Astrocyte of the hippocampus (primary cell): ENCODE measurements at places on chromosomes 3 and 15.
A peak's percentile ranks its signal among the peaks of the same experiment; 100 is the strongest.

GRCh38 chr3:190016966-190017365 is 103.7 kb downstream of the P3H2 start:
- no peak for DNase-seq

DNA sequence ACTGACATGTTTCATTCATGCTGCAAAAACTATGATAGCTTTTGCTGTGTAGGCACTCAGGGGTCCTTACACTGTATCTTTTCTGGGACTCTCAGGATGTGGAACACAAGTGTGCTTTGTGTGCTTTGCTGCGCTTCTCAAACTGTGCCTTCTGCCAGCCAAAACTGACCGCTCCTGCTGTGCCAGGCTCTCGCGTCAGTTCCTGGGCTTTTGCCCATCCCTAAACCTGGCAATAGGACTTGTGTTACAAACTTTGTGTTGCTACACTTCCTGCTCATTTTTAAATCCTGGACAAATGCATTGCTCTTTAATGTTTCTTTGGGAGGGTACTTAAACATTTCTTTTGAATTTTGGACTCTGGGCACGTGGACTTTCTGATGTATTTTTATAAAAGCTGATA is 60.3 kb downstream of the DIPK2A start:
- peak; percentile 82 for DNase-seq

- DNase-seq = no peak
These were observed 380.8 kb upstream of the MEIS2 start for GRCh38 chr15:37481126-37481525.

- DNase-seq = peak; percentile 75
These were observed 84.9 kb downstream of the WWTR1 start for GRCh38 chr3:149572796-149573414.

DNA sequence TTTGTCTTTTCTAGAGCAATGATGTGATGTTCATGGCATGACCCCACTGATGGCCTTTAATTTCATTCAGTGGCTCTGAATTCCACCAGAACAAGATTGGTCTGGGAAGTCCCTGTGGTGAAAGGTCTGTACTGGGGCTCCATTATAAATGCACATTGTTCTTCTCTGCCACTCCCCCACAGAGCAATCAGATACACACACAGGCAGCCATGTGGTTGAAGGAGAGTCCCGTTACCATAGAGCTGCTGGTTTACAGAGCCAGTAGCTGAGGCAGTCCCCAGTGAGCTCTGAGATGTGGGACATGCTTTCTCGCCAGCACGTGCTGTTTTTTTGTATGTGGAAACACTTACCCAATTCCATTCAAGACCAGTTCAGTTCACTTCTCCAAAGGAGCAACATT is 172.7 kb upstream of the TRIM42 start:
- peak; percentile 66 for DNase-seq

- no peak for DNase-seq
These were observed 100.2 kb downstream of the DTWD1 start for GRCh38 chr15:49721091-49721490.

- DNase-seq = no peak
These were observed 59.6 kb downstream of the AKAP13 start for GRCh38 chr15:85439996-85440395.

- no peak for DNase-seq
These were observed 125.3 kb downstream of the BDH1 start for GRCh38 chr3:197430502-197430901.

DNA sequence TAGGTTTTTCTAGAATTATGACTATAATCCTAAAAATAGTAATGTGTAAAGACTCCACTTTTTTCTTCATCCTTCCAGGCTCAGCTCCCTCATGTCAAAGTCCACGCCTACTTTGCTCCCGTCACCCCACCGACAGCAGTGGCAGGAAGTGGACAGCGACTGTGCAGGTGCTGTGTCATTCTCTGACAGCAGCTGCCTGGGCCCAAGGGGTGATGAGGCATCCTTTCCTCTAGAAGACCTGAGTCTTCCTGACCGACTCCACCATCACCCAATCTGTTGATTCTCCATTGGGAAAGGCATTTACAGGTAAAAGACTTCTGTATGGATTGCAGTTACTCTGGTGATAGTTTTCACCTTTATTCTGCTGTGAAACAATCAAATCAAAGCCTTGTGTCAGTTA is 54.8 kb downstream of the UBP1 start:
- DNase-seq = no peak

DNA sequence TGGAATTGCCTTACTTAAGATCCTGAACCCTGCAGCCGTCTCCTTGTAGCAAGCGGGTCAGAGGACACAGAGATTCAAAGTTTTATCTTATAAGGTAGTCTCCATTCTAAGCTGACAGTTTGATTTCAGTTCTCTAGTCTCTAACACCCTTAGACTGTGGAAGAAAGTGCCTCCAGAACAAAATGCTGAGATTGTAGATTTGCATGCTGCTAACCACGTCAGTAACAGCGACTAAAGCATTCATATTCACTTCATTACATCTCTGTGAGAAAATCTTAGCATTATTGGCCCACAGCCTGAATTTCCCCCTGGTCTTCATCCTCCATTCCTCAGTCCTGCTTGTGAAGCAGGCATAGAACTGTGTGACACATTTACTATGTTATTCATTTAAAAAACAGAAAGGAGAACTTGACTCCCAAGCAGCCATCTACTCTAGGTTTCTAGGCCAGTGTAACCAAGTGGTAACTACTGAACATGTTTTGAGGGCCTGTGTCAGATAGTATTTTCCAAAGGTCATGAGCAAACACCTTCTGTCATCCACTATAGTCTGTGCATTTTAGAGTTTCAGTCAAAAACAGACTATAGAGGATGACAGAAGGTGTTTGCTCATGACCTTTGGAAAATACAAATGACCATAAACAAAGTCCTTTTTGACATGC is 27.4 kb downstream of the ARIH2 start:
- peak; percentile 7 for DNase-seq

DNA sequence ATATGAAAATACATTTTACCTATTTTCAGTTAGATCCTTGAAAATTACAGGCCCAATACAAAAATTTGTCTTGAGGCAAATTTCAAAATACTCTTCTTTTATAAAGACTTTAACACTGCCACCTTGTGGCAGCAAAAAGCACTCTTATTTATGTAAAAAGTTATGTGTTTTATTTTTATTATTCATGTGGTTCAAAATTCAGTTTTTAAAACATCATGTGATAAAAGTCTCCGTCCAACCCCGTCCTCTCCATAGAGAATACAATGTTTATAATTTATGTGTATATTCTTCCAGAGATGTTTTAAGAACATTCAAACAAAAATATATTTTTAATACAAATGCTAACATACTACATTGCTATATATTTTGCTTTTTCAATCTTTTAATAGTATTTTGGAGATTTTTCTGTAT is 36.9 kb upstream of the TRIM59 start:
- DNase-seq = peak; percentile 50

GRCh38 chr3:47536967-47537366 is 23.5 kb upstream of the ELP6 start:
- DNase-seq = no peak

DNA sequence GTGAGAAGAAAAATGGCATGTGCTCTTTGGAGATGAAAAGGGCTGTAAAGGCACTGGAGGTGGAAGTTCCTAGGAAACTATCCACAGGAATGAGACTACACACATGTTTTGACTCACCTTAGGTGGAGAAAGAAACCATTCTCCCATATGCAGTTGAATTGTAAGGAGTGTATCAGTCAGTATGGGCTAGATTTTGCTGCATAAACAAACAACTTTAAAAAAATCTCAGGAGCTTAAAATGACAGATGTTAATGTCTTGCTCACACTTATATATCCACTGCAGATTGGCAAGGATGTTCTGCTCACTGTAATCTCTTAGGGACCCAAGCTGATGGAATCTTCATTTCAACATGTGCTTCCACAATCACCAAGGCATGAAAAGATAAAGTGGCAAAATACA is 25.6 kb downstream of the RPL22L1 start:
- no peak for DNase-seq

- DNase-seq = peak; percentile 60
These were observed 25.7 kb downstream of the AMOTL2 start for GRCh38 chr3:134348524-134348923.

- DNase-seq = no peak
These were observed 14.9 kb upstream of the ULK3 start for GRCh38 chr15:74857671-74858368.

- peak; percentile 64 for DNase-seq
These were observed at the start of gene WDR49 for GRCh38 chr3:167653760-167654159. TSS of gene WDR49 (minus strand) at chr3:167653942. CDS start at chr3:167653425, 517 bp downstream.

DNA sequence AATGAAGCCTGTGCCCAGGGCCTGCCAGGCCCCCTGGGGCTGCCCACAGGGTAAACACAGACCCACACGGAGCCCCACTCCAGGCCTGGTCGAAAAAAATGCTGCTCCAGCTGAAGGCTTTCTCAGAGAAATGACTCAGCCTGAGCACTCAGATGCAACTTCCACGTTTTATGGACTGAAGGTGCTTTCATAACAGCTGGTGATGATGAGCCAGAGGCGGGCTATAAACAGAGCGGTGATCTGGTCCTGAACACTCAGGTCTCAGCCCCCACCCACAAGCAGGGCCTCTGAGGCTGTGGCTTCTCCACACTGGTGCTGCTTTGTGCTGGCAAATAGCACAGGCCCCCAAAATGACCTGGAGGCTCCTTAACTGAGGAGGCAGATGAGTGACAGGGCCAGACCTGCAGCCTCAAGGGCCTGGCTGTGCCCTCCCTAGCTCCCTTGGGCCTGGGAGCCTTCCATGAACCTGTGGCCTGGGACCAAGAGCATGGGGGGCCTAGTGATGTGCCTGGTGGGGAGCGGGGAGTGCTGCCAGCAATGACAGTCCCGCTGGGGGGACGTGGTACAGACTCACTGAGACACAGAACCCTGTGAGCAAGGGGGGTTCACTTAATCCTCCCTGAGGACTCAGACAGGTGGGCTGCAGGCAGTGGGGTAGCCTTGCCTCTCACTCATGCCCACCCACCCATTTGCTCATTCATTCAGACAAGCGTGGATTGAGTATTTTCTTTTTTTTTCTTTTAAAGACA is 23.0 kb upstream of the FURIN start:
- peak; percentile 80 for DNase-seq

DNA sequence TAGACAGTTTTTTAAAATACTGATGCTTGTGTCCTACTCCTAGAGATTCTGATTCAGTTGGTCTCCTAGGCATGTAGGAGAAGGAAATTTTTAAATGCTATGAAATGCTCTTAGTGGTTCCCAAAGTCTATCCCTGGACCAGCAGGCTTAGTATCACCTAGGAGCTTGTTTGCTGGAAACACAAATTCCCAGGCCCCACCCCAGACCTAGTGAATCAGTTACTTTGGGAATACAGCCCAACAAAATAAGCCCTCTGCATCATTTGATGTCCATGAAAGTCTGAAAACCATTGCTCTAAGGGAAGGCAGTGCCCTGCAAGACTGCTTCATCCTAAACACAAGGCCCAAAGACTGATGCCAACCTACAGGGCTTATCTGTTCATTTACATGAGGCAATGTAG is 36.3 kb downstream of the CCNL1 start:
- DNase-seq = no peak

GRCh38 chr15:66110864-66111263 is 142.7 kb downstream of the MEGF11 start:
- no peak for DNase-seq

- DNase-seq = no peak
These were observed 37.1 kb downstream of the RPL39L start for GRCh38 chr3:187102073-187102634.

GRCh38 chr3:73326396-73326795 is 264.9 kb downstream of the EBLN2 start:
- no peak for DNase-seq

- no peak for DNase-seq
These were observed 27.0 kb downstream of the PLXNB1 start for GRCh38 chr3:48402907-48403306.

DNA sequence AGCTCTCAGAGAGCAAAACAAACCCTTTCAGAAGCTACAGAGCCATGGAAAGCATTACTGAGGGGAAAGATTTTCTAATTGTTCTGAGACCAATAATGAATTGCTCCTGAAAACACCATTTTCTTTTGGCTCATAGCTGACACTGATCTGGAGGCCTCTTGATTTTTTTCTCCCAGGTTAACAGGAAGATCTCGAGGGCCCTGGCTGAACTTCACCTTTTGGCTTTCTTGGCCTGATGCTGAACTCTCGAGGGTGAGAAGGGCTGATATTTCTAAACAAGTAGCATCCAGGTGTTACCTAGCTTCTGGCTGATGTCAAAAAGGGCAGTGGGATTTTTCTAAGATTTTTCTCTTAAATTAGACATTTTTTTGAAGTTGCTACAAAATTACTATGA is 19.9 kb upstream of the NFKBIZ start:
- no peak for DNase-seq

DNA sequence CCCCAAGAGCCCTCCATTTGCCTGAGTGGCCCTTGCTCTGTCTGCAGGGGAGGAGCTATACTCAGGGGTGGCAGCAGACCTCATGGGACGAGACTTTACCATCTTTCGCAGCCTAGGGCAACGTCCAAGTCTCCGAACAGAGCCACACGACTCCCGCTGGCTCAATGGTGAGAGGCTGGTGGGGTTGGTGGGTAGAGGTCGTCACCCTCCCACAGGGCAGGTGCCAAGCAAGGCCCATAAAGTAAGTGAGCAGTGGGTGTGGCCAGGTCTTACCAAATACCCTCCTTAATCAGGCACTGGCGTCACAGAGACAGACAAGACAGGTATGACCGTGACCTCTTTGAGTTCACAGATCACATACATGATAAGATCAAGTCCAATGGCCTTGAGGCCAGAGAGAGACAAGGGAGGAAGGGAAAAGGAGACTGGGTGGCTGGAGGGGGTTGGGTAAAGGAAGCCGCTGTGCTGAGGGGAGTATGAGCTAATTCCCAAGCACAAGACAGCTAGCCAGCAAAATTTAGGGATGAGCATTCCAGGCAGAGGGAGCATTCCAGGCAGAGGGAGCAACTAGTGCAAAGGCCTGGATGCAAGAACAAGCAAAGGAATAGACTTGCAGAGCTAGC is 2.5 kb downstream of the SEMA3B start:
- DNase-seq = no peak

- no peak for DNase-seq
These were observed 43.4 kb downstream of the TLE3 start for GRCh38 chr15:70054366-70054765.

GRCh38 chr3:171329746-171330145 is 130.5 kb downstream of the TNIK start:
- DNase-seq = no peak

GRCh38 chr3:121473001-121473400 is 72.8 kb downstream of the POLQ start:
- peak; percentile 52 for DNase-seq

GRCh38 chr3:9916734-9917680 is at the start of gene IL17RC:
TSS of gene IL17RC (plus strand) at chr3:9917098. CDS start at chr3:9917316, 218 bp downstream.
- peak; percentile 90 for DNase-seq

DNA sequence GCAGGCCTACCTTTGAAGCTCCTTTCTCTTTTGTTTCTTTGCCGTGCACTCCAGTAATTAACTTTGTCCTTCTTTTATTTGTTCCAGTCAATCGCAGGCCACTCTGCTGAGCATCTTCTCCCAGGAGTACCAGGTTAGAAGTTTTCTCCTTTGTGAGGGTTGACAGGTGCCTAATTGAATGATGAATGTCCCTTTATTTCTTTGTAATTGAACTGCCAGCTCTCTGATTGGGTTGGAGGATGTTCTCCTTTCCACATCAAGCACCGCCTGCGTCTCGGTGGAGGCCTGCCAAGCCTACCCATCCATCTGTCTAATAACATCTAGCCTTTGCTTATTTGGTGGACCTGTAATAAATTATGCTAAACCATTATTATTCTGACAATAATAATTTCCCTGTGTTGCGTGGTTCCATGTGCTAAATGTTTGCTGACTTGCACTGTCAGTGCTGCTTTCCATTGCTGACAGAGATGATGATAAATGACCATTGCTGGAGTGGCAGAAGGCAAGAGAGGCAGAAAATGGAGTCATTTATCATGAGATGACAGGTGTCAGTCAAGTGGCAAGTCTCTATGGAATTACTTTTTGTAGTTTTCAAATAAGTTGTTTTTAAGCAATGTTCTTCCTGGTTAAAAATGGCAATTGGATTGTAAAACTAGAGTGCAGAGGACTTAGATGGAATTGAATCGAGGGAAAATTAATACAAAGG is 64.9 kb downstream of the CDIN1 start:
- DNase-seq = peak; percentile 10
